ENCODE measurements at places on chromosomes 3 and 15.
A peak's percentile ranks its signal among the peaks of the same experiment; 100 is the strongest.

- peak; percentile 87 for DNase-seq
Measured at GRCh38 chr15:41169781-41170180, 53.7 kb upstream of the INO80 start.

- DNase-seq, result no peak
Measured at GRCh38 chr15:90594301-90594738, 64.6 kb downstream of the CRTC3 start.

DNA sequence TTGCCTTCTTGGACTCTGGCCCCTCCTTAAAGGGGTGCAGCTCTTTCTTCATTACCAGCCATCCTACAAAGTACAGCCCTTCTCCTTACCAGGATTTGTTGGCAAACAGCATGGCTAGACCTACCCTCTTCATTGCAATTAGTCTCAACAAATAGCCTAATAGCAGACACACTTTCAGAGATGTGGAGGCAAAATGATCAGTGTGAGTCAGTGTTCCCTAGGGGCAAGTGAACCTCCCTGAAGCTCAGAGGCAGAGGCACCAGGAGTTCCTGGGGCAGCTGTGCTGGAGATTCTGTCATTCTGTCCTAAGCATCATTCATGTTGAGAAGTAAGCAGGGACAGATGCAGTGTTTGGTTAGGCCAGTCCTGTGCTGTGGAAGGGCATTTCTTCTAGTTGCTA, 14.6 kb upstream of the MECOM start:
- no peak for DNase-seq

DNA sequence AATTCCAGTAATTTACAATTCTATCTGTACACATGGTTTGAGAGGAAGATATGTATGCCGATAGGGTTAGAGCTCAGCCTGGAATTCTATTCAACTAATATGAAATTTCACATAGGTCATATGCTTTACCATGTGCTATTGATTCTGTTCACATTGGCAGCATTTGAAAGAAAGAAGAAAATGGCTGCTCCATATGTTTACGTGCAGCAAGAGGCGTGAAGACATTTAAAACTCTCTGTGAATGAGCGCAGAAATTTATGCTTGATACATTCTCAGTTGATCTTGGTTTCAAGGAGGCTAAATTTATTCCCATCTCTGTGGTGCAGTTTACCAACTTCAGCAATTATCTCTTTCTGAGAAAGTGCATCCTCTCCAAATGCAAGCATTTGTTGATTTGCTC, 478.9 kb downstream of the CNTN4 start:
- DNase-seq, result no peak

GRCh38 chr3:153350420-153350819, 188.4 kb downstream of the RAP2B start:
- DNase-seq, result no peak

DNA sequence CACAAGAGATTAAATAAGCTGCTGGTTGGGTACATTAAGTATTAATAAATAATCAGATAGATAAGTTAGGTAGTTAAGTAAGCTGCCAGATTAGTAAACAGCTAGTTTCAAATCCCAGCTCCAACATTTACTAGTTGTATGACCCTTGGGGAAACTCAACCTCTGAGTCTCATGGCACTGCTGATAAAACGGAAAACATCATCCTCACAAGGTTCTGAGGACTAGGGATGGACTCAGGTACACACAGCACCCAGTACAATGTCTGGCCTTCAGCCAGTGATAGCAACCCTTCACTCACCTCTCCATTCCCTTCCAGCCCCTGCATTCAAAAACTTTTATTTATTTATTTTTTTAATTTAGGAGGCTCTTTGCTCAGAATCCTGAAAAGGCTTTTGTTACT, 32.3 kb downstream of the B3GNT5 start:
- DNase-seq, result no peak

DNA sequence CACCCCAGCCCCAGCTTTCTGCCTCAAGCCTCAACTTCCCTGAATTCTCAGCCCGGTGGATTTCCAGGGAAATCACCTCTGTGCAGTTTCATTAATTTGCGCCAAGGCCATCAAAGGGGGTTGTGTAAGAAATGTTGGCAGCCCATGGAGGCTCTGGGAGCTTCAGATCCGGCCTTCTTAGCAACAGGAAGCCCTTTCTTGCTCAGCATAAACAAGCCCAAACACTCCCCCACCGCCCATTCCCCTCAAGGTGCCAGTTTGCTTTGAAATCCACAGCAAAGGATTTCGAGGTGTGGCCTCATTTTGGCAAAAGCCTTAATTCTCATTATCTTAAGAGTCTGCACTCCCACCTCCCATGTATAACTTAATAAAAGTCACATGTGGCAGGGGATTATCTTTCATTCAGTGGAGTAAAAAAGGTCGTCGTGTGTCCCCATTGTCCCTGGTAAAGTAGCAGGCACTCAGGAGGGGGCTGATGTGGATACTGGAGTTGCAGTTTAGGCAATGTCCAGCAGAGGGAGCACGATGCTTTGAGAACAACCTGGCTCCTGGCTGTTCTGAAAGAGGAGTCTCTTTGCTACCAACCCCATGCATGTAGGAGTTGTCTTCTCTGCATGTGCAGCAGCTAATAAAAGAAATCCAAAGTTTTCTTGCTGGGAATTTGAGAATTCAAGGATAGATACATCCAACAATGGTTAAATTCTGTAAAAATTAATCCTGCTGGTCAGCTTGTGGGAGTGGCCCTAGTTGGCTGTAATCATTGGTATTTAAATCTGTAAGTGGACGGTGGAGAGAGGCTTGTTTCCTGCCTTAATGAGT, 39.5 kb downstream of the EBLN2 start:
- DNase-seq, result peak; percentile 73

- no peak for DNase-seq
Measured at GRCh38 chr15:67407786-67408185, 113.1 kb upstream of the C15orf61 start.

GRCh38 chr3:196082619-196082971, 705 bp upstream of the TFRC start:
- no peak for DNase-seq

- no peak for DNase-seq
Measured at GRCh38 chr3:16484984-16485383, 28.5 kb downstream of the RFTN1 start.

DNA sequence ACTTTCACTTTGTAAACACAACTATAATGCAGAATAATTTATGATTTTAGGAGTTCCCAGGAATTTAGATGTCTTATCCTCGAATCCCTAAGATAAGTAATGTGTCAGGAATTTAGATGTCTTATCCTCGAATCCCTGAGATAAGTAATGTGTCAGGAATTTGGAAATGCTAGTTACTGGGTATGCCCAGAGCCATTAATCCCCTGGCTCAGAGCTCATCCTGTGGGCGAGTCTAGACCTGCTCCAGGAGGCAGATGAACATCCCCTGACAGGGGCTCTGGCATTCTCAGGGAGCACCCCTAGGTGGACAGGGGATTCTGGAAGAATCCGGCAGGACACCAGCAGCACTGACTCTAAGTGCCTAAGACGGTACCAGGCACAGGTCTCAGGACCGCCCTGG, 163.3 kb downstream of the ARRDC4 start:
- no peak for DNase-seq

DNA sequence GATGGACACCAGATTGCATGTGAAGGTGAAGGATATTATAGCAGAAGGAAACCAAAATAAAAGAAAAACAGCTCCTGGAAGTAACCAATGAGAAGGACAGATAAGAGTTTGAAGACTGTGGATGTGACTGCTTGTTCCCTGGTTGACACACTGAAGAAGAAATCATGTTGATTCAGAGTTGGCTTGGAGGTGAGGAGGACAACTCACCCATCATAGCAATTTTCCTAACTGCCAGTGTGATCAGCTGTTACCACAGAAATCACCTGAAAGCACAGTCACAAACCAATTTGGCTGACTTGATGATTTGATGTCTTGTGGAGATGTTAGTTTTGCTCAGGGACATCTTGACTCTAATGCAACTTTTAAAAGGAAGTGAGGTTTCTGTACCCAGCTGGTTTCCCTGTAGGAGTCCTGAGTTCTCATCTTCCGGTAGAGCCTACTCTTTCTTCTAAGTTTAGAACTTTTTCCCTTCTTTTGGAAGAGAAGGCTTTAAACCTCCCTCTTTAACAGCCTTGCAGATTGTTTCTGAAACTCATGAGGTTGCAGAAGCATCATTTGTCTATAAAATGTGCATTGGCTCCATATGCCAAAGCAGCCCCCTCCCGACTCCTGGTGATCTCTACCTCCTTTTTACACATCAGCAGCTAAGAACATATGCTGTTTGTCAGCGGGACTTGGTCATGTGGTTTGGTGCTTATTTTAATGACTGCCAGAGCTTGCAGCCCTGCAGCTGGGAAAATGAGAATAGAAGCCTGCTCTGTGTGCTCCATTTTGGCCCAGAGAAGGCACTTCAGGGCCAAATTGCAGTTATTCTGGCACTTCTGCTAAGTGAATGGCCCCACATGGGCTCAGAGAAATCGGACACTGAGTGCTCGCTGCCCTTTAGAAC, 10.3 kb downstream of the ATG7 start:
- no peak for DNase-seq

DNA sequence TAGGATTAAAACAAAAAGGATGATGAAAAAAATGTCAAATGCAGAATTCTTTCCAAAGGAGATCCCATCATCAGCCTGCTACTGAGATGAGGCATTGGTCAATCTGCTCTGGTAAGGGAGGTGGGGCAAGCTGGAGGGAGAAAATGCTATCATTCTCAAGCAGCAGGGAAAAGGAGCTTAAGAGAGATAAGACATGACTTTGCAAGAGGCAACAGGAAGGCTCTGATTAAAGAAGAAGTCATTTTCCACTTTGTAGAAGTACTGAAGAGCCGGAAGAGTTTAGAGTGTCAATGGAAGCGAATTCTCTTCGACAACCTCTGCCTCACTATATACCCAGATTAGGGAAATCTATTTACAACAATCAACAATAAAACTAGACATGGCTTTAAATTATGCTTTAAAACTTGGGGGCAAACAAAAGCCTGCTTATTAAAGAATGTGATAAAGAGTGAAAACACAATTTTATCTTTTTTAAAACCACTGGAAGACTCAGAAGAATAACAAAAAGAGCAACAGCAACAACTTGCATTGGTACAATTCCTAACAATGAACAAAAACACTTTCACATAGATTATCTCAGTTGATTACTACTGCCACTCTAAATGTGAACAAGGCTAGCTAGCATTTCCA, 81.8 kb upstream of the NANOGP8 start:
- DNase-seq, result no peak

DNA sequence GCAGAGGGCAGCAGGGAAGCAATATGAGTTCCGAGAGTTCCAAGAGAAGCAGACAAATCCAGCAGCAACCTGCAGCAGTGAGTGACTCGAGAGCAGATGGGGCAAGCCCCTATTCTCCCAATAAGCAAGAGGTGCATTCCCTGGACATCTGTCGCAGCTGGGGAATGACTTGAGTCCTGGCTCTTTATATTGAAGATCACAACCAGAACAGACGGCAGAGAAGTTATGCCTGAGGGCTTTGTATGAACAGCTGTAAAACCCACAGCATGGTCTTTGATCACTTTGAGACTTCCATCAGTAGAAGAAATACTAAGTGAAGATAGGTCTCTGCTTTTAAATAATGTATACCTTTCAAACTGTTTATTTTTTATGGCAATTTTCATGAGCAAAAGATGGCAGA, 23.6 kb upstream of the C3orf22 start:
- DNase-seq, result no peak

GRCh38 chr15:64623347-64623996, 151.9 kb downstream of the RBPMS2 start:
- DNase-seq, result no peak
